Type B pancreatic cell (in vitro differentiated cells): ENCODE measurements at places on chromosomes 1 and 21. TPM values are rescaled to one million over a fixed set of nuclear protein-coding genes. Genes with fewer than 3 reads are reported as not detected.

- DNase-seq = no peak
Measured at GRCh38 chr1:219913005-219913770, 15.2 kb downstream of the SLC30A10 start.

DNA sequence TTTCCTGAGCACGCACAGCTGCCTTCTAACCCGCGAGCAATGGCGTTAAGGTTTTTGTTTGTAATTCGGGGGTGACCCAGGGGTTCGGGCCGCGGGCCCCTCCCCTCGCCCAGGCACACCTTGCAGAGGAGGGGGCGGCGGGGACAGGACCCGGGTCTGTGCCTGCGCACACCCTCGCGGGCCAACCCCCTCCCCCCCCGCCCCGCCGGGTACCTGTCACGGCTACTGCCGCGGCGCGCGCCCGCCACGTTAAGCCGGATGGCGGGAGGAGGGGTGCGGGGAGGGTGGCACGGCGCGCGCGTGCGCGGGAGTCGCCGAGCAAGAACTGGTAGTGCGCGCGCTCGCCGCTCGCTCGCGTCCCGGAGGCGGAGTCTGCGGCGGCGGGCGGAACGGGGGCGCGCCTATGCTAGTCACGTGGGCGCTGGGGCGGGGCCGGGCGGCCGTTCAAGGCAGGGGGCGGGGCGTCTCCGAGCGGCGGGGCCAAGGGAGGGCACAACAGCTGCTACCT is at the start of gene TPTE:
TSS of gene TPTE (plus strand) at position 493 of the 508 bp plus-strand sequence. CDS start 17,141 bp downstream, outside the sequence.
- no peak for DNase-seq

- no peak for DNase-seq
Measured at GRCh38 chr1:24278726-24279125, 40.4 kb upstream of the GRHL3 start.

GRCh38 chr1:70583522-70583921 is 172.5 kb downstream of the CTH start:
- no peak for DNase-seq

HES2 gene
- 5.9 and 22.1 TPM in 2 replicates for total RNA-seq

SERPINC1 gene
- 0.50 TPM in 1 of 2 replicates, not detected in the other for total RNA-seq

LRRC38 gene
- total RNA-seq = 1.0 and 2.6 TPM in 2 replicates

GSTM5 gene
- 0.17 and 0.52 TPM in 2 replicates for total RNA-seq

KRTAP10-9 gene
- not detected in 2 replicates for total RNA-seq
